Fibroblast of skin of right biceps (primary cell): ENCODE measurements at places on chromosomes 3 and 15.

DNA sequence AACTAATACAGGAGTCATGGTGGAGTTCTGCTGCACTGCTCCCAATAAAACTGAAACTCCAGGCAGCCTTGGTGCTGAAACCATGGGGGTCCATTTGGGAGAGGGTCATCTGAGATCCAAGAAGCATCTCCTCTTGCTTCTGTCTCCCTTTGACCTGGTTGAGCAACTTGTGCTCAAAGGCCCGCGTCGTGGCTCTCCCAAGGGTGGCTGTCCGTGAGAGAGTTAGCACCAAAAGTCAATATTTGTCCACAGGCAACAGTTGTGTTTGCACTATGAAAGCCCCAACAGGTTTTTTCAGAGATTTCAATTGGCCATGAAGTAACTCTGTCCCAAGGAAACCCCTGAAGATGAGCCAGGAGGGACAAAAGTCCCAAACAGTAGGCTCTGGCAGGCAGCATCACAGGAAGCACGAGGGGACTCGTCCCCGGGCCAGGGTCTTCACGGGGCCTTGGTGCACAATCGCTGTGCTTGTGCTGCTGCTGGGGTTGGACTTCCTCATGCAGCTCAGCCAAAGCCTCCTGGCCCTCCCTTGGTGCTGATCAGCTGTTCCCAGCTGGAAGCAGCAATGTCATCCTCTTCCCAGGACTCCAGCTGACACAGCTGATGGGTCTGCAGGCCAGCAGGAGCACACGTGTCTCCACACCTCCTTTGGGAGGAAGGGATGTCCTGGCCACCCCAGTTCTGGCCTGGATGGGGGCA is 39.4 kb upstream of the WNT5A start:
- DNase-seq: no peak

DNA sequence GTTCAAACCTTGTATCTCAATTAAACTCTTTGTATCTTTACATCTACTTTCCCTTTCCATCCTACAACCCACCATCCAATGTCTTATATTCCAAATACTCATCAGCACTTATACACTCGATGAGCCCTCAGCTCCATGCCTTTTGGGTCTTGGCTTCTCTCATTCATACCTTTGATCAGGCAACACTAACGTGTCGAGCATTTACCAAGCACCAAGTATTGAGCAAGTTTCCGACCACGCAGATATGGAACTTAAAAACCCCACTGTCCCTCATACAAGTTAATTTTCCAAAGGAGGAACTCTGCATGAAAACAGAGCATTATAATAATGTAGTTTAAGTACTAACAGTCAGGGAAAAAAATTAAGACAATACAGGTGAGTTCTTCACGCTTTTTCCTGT is 102.8 kb downstream of the IL1RAP start:
- DNase-seq: no peak

DNA sequence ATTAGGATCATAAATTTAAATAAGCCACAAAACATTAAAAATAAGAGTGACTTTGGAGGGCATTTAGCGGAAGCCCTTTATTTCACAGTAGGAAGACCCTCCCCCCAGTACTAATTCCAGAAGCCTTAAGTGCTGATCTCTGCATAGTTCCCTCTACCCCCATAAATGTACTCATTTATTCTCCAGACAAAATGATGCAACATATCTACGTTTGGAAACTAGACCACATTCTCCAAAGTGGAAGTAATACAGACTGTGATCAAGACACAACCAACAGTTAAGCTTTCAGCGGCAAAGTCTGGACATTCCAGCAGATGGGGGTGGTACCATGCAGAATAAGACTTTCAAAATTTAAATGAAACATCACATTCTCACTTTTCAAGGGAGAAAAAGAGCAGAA is 44.8 kb upstream of the RPS17 start:
- peak; percentile 69 for DNase-seq

DNA sequence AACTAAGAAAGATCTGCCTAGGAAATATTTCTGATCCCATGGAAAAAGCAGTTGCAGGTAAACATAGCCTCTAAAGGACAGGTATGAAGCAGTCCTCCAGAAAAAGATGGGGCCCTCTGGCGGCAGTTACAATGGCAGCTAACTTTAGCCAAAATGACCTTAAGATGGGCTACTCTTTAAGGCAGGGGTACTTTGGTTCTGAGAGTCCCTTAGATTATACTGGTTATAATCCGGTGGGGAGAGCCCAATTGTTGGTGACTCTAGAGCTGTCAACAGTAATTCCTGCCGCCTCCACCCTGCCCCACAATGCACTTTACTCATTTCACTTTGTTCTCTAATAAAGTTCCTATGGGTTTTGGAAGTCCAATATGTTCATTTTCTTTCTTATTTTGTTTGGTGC is 412.8 kb upstream of the WNT5A start:
- no peak for DNase-seq

GRCh38 chr15:40345225-40345866 is 4.6 kb upstream of the CCDC9B start:
- DNase-seq: no peak

- DNase-seq: no peak
Measured at GRCh38 chr3:25291481-25291905, 136.6 kb upstream of the RARB start.

DNA sequence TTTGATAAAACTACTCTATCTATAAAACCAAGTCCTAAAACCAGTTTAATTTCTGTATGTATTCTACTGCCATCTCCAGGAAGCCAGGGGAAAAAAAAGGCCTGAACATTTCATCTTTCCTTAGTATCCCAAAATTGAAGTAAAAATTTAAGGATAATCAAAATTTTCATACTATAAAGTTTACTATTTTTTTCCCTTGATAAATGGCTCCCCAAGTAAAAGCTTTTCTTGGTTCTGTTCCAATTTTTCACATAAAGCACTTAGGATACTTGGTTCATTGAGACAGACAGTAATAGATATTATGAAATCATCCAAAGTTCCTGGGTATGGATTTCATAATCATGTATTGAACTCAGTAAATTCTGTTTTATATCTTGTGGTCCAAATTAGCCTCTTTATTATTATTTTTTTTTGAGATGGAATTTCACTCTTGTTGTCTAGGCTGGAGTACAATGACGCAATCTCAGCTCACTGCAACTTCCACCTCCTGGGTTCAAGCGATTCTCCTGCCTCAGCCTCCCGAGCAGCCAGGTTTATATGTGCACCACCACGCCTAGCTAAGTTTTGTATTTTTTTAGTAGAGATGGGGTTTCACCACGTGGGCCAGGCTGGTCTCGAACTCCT is 34.5 kb downstream of the ICE2 start:
- DNase-seq: peak; percentile 50

DNA sequence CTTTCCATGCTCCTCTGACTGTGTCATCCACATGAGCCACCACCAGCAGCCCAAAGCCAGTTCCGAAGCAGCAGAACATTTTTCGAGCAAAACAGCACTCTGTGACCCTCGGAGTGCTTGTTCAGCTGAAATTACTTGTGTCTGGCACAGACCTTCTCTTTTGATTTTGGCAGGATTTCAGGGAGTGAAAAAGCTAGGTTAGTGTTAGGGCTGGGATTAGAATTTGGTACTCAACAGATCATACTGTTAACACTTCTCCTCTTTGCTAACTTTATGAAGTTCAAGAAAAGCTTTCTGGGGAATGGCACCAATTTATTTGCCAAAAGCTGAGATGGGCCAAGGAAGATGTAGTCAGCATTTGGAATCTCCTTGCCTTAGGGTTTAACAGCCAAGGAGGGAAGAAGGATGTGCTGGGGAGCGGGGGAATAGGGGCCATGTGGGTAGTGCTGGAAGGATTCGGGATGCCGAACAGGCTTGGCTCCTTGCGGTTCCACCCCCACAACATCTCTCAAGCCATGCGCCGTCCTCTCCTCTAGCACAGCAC is 55.1 kb upstream of the TRA2B start:
- DNase-seq: peak; percentile 53

DNA sequence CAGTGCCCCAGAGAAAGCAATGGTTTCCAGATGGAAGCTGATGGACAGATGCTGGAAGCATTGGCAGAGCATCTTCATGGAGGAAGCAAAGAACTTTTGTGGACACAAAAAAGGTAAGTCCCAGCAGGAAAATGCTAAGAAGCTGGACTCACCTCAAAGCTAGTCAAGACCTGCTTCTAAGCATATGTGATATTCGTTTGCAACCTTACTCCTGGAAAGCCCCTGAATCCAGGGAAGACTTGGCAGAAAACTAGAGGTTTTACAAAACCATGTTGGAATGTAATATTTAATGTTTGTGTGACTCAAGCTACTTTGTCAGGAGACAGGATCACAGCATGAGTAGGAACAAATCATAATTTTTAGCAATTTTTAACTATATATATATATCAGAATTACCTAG is 288.2 kb downstream of the BCHE start:
- DNase-seq: peak; percentile 5

GRCh38 chr3:35965908-35966307 is 326.6 kb downstream of the ARPP21 start:
- DNase-seq: peak; percentile 36

- DNase-seq: no peak
Measured at GRCh38 chr15:35061825-35062737, 23.0 kb downstream of the NANOGP8 start.

DNA sequence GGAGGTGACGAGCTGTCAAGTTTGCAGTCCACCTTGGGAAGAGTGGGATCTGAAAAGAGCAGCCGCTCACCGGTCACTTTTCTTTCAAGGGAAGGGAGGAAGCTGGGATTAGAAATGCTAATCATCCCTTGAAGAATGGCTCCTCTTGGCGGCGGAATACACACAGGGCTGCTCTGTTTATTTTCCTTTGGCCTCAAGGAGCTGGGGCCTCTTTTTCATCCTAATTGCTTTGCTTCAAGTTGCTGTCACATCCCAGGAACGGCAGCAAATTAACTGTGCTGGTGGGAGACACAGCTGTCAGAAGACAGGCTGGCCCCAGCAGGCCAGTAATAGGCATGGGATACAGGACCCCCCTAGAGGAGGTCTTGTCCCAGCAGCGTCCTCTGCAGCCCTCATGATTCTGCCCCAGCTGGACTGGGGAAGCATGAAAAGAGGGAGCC is 6.7 kb downstream of the KBTBD13 start:
- DNase-seq: no peak

DNA sequence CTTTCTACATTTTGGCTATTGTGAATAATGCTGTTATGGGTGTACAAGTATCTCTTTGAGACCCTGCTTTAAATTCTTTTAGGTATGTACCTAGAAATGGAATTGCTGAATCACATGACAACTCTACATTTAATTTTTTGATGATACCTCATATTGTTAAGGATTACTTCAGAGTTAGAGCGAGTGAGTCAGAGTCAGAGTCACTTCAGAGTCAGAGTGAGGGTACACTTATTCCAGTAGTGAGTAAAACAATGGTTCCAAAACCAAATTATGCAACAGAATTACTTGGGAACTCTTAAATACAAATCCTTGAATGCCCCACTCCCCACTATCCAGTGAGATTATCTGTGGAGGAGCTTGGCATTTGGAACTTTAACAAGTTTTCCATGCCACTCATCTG is 50.3 kb upstream of the SNRK start:
- peak; percentile 11 for DNase-seq

GRCh38 chr3:138848696-138849095 is 14.0 kb upstream of the PIK3CB start:
- no peak for DNase-seq

- no peak for DNase-seq
Measured at GRCh38 chr3:42518800-42519567, 16.5 kb downstream of the VIPR1 start.

- peak; percentile 80 for DNase-seq
Measured at GRCh38 chr15:77493324-77493907, 72.7 kb downstream of the HMG20A start.

- DNase-seq: peak; percentile 11
Measured at GRCh38 chr3:87270908-87271700, 5.3 kb downstream of the POU1F1 start.

GRCh38 chr15:44009038-44009437 is 182.2 kb downstream of the WDR76 start:
- DNase-seq: peak; percentile 67
